Stimulated activated CD8-positive, alpha-beta memory T cell treated with anti-CD3 and anti-CD28 coated beads, Interleukin-12 subunit alpha, Interleukin-12 subunit beta, amount 100 ng/mL, for 4 hours (primary cell): ENCODE measurements at places on chromosomes 11 and 22.

DNA sequence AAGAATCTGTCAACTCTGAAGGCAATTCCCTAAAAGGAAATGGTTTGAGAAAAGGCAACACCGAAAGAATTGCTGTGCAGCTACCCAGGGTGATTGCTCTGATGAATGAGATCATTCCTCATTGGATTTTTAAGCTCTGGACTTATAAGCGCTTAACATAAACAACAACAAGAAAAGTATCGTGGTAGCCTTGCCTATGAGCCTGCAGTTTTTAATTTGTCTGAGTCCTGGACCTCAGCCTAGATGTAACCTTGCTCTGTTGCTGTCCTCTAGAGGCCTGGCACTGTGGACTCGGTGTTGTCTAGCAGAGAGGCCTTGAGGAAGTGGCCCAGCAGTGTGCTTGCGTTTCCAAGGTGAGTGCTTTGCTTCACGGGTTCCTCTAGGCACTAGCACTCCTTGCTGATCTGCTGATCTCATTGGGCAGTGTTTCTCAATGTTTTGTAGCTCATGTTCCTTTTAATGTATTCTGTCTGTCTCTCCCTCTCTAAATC, 20.4 kb downstream of the CCDC81 start:
- DNase-seq = no peak

DNA sequence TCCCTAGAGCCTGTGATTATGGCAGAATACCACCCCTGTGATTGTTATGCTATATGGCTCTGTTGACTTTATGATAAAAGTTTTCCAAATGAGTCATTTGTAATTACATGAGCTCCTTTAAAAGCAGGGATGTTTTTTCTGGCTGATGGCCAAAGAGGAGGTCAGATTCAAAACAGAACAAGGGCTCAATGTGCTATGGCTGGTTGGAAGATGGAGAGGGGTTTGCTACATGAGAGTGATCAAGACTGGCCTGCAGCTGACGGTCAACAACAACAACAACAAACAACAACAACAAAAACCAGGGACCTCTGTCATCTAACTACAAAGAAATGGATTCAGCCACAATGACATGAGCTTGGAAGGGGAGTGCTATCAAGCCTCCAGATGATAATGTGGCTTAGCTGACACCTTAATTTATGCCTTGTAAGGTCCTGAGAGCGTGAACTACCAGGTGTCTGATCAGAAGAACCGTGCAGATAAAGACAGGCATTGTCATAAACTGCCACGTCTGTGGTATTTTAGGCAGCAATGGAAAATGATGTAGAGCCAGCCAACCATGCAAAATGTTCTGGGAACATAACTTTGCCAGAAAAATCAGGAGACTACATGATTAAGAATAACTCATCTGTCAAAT, 47.2 kb downstream of the PIWIL3 start:
- no peak for DNase-seq

DNA sequence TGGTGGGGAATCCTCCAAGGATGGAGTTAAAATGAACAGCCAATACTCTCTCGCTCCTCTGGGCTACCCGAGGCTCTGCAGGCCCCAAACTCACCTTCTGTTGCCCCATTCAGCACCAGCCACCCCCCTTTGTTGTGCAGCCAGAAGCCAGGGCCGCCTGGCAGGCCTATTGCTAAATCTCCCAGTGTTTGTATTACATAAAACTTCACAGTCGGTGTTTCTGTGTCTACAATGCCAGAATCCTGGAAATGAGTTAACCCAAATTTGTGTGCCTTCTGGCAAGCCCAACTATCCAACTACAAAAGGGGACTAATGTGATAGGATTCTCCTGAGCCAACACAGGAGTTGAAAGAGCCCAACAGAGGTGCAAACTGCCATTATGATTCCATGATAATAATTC, 9.3 kb downstream of the KCNJ5 start:
- no peak for DNase-seq

DNA sequence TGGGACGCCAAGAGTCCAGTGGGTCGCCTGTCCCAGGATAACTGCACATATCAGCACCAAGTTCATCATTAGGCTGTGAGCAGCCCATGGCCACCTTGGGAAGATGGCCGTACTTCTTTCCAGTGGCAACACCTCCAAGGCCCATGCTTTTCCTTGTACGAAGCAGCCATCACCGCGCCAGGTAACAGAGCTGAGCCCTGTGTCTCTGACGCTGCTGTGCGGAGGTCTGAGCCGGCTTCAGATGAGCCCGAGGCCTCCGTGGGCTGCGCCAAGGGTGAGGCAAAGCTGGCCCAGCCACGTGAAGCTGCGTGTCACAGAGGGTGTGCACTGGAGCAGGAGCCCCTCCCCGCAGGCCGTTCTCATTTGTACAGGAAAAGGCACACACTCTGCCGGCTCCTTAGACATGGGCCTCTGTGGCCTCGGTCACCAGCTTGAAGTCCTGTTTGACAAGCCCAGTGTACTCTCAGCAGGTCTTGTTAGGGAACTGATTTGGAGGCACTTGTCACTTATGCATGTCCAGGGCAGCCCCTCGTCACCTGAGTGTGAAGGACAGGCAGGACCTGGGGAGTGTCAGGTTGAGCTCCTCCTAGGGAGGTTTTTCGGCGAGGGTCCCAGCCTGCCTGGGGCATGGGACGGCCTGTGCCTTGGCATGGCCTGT, 401.5 kb downstream of the TBC1D22A start:
- DNase-seq = no peak

DNA sequence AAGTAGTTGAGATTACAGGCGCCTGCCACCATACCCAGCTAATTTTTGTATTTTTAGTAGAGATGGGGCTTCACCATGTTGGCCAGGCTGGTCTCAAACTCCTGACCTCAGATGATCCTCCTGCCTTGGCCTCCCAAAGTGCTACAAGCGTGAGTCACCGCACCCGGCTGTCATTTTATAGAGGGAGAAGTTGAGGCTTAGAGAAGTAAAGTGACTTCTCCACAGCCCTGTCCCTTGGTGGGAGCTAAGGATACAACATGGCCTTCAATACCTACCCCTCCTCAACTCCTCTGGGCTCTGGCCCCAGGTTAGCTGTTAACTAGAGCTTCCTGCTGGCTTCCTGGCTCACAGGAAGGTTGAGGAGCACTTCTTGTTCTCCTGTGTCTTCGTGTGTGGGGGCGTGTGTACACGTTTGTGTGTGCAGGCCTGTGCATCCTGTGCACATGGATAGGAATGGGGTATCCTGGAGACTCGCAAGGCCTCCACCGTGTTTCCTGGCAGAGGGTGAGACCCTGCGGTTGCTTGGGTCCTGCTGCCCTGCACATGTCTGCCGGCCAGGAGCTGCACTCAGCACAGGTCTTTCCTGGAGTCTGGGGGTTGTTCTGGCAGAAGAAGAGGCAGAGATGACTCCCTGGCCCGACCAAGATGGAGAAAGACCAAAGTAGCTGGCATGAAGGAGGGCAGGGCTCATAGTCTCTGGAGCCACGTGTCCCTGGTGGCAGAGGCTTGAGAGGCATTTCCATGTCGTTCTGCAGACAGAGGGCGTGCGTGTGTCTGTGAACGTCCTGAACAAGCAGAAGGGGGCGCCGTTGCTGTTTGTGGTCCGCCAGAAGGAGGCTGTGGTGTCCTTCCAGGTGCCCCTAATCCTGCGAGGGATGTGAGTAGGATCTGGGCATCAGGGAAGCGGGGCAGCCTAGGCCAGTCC, 2.4 kb downstream of the SIDT2 start:
- DNase-seq = no peak
